ENCODE measurements at places on chromosomes 2 and 18.

GRCh38 chr18:41693008-41693407 lies 262.0 kb upstream of the PIK3C3 start:
- peak; percentile 9 for DNase-seq

DNA sequence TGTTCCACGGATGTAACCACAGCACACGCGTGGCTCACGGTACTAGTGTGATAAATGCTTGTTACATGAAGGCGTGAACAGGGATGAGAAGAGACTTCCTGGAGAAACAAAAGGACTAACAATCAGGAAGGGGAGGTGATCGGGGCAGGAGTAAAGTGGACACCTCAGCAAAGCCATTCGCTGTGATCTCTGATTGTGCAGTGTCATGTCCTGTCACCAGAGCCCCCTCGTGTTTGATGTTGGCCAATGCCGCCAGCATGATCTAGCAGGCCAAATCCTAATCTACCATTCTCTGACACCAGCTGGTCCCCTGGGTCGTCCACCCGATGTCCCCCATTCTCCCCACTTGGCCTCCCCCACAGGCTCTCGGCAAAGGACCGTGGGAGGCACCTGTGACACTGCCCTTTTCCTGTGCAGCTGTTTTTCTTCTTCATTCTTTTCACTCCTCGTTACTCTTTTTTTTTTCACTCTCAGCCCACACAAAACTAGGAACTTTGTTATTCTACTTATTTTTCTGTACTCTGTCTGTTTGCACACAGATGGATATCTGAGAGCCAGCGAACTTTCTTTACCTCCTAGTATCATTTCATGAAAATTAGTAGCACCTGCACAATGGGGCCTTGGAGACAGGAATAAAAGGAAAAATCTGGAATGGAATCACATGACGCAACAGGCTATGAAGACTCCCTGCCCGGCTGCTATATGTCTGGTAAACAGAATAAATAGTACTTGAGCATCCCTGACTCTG lies 146.8 kb downstream of the TGIF1 start:
- DNase-seq = peak; percentile 73

- DNase-seq = no peak
Measured at GRCh38 chr2:82795446-82795845, 1663.6 kb downstream of the SUCLG1 start.

- DNase-seq = peak; percentile 66
Measured at GRCh38 chr18:78069784-78070664, 820.4 kb downstream of the GALR1 start.

GRCh38 chr18:11369556-11369955 lies 220.2 kb upstream of the PIEZO2 start:
- DNase-seq = no peak

DNA sequence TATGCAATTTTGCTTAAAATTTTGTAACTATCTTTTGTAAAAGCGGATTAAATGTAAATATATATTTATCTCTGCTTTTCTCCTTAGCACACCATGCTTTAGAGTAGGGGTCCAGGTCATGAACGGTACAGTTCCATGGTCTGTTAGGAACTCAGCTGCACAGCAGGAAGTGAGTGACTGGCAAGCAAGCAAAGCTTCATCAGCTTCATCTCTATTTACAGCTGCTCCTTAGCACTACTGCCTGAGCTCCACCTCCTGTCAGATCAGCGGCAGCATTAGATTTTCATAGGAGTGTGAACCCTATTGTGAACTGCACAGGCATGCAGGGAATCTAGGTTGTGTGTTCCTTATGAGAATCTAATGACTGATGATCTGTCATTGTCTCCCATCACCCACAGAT lies 959.0 kb upstream of the SLC39A10 start:
- no peak for DNase-seq

GRCh38 chr2:45823723-45824206 lies 172.3 kb downstream of the PRKCE start:
- peak; percentile 81 for DNase-seq

DNA sequence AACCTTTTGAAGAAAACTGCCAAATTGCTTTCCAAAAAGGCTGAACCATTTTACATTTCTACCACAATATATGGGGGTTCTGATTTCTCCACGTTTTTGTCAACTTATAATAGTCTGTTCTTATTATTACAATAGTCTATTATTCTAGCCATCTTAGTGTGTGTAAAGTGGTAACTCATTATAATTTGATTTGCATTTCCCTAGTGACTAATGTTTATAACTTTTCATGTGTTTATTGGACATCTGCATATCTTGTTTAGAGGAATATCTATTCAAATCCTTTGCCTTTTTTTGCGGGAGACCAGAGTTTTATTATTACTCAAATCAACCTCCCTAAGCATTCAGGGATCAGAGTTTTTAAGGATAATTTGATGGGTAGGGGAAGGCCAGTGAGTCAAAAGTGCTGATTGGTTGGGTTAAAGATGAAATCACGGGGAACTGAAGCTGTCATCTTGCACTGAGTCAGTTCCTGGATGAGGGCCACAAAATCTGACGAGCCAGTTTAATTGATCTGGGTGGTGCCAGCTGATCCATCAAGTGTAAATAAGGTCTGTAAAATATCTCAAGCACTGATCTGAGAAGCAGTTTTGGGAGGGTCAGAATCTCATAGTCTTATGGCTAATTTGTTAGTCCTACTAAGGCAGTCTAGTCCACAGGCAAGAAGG lies 303.4 kb upstream of the NCKAP5 start:
- DNase-seq = no peak

GRCh38 chr18:73923866-73924265 lies 223.8 kb downstream of the FBXO15 start:
- no peak for DNase-seq

DNA sequence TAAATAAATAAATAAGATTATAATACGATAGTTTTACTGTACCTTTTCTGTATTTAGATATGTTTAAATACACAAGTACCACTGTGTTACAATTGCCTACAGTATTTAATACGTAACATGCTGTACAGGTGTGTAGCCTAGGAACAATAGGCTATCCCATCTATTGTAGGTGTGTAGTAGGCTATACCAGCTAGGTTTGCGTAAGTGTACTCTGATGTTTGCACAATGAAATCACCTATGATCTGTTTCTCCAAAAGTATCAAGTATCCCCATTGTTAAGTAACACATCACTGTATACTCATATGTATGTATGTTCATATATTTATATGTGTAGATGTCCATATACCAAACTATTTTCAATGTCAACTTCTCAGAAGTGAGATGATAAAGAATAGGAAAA lies 118.2 kb upstream of the RND3 start:
- DNase-seq = no peak

DNA sequence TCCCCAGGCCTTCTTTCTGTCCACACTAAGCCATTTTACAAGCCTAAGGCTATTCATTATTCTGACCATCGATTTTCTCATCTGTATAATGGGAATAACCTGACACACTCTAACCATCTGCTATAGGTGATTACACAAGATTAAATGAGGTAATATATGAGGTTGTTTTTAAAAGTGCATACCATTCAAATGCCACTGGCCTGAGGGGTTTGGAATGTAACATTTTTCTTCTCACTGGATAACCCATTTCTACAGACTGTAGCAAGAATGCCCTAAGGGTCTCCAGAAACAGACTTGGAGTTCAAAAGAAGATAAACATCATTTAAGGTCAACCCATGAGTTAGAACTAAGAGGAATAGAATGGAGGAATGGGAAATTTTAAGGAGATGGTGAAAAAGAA lies 111.7 kb upstream of the SETBP1 start:
- no peak for DNase-seq

DNA sequence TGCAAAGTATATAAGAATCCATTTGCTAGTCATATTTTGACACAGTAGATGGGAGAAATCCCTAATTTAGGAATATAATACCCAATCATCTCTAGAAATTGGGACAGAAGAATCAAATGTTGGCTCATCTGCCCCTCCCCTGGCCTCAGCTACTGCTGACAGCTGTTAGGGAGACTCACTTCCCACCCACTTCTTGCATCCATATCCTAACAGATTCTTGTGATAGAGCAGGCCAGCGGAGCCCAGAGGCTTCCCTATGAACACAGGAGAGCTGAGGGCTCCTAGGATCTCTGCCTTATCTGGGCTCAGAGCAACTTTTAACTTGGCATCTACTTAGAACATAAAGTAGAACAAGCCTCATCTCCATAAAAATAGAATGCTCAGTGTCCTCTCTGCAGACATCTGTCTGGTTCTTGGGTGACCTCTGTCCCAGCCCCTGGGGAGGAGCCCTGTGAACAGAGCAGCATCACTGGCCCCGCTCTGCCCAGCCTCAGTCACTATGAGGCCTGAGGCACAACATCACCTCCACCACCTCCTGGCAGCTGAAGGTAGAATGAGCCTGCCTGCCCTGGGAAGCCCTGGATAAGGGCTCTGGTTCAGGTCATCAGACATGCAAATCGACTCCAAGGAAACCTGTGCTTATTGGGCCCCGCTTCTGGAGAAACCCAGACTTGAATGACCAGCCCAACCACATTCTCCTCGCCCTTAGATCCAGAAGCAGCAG lies 229.7 kb downstream of the ANKRD36B start:
- DNase-seq = peak; percentile 13

- DNase-seq = no peak
Measured at GRCh38 chr2:69180227-69180626, 167.2 kb downstream of the ANTXR1 start.

DNA sequence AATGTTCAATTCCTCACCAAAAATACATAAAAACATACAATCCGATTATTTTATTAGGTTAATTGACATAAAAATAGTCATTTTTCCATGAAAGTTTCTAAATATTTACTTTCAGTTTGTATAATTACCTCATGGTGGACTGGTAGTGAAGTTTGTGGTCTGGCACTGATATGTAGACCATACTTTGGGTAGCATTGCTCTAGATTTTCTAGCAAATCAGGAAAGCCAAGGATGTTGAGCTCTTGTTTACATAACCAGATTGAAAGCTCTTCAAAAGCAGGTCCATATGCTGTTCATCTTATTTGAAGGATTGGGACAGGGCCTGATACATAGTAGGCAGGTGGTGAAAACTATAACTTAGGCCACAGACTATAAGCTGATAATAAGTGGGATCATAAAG lies 61.8 kb downstream of the COMMD1 start:
- no peak for DNase-seq

GRCh38 chr2:105519516-105519915 lies 120.7 kb upstream of the FHL2 start:
- DNase-seq = no peak

- DNase-seq = no peak
Measured at GRCh38 chr2:26245231-26245732, 543 bp downstream of the HADHB start.

DNA sequence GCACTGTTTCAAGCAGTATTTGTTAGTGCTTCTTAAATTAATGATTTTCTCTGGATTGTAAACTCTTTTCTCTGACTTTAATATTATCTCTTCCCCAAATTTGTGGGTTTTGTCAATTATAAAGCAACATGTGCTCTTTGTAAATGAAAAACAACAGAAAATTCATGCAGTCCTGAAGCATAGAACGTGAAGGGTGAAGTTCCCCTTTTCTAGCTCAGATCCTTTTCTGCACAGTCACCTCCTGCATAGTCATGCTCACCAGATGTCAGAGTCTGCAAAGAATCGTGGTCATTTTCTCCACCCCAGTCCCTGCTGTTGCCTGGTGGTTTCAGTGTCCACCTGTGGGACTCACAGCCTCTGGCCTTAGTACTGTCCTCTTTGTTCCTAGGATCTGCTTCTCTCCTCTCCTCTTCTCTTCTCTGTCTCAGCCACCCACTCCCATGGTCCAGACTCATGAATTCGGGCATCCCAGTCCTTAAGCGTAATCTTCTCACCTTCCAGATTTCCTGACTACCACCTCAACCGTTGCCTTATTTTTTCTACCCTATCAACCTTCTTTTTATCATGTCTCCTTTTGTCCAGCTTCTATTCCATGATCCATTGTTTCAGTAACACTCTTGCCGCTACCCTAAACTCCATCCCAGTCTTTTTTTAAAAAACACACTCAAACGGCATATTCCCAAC lies 229.1 kb downstream of the RTP5 start:
- DNase-seq = no peak

DNA sequence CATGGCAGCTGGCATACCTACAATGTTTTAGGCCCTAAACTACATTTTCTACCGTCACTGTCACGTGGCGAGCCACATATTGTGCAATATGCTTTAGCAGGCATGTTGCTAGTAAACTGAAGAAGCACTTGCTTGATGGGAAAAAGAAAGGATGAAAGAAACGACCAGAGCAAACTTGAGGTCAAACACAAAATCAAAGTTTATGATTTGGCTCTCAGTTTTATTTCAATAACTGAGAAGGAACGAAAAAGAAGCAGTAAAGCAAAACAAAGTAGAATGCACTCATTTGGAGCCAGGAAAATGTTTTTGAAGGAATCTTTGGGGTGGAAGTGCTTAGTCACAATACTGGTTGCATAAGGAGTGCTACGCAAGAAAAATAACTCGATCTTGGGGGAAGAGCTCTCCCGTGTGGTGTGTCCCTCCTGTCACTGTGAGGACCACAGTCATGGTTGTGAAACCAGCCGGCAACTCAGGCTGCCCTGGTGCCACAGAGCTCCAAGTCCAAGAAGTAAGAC lies 349.8 kb downstream of the RBM43 start:
- DNase-seq = peak; percentile 58

DNA sequence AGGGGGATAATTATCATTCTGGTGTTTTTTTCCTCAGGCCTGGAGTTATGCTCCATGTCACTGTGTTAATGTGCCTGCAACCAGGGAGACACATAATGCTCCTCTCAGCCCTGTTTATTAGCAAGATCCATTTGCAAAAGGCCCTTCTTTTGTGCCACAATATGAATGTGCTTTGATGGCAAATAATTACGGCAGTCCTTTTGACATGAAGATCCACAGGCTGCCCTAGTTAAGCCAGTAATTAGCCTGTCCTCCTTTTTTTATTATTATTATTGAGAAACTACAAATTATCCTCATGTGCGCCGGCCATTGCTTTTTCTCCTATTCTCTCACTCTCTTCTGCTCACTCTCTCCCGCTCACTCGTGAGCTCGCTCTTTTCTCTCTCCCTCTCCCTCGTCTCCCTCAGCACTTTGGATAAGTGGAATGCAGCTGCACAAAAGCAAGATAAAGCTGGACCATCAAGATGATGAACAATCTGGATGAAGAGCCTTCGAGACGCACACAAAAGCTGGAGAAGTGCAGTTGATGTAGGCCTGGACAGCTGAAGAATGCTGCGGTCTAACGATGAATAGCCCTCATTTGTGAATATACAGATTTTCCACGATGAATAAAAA lies 762.3 kb downstream of the BCL11A start:
- no peak for DNase-seq

All from tongue (tissue), 3 donors.